Activated CD4-positive, CD25-positive, alpha-beta regulatory T cell (primary cell): ENCODE measurements at places on chromosomes 4 and X.

DNA sequence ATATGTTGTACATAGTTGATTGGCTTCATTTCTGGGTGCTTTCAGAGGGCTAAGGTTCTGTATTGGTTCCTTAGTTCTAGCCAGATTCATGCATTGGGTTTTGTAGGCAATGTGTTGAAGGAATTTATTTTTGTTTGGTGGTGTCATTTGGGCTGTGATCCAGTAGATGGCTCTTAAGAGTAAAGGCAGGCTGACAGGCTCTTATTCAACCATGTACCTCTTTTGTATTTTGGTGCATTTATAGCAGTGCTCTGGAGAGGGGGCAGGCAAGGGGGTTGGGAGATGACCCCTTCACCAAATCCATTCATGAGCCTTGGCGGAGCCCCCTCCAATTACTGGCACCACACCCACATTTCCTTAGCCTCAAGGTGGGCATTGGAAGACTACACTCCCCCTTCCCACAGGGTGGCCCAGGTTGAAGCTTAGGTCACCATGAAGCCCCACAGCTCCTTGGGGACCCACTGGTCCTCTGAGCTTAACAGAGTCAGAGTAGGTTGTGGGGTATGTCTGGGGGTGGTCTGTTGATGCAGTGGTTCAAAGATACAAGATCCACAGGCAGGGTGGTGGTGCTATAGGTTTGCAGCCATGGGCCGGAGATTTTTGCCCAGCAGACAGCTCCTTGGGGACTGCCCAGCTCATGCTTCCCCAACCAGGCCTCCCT lies 143.0 kb upstream of the GNPDA2 start:
- no peak for DNase-seq

DNA sequence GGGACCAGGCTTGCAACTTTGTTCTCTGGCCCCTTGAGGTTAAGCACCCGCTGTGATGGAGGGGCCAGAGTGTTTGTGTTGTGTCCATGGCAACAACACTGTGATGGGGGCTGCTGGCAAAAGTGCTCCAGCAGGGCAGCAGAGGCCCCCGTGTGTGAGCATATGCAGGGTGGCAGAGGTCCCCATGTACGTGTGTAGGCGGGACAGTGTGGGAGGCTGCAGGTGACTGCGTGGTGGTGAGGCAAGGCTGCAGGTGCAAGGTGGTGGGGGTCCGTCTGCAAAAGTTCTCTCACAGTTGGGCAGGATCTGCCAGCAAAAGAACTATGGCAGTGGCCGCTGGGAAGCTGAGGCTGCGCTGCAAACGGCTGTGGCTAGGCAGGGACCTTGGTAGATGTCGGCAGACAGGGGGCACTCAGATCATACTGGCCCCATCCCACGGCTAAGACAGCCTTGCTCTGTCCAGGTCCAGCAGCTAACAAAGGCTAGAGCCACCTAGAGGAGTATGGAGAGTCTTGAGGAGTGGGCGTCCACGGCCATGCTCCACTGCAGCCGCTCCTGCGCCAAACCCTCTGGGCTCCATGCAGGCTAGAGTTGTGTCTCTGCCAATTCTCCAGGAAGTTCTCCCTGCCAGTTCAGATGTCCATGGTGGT lies 46.8 kb upstream of the PASD1 start:
- no peak for DNase-seq

GRCh38 chr4:18075823-18076433 lies 54.4 kb upstream of the LCORL start:
- DNase-seq: no peak

DNA sequence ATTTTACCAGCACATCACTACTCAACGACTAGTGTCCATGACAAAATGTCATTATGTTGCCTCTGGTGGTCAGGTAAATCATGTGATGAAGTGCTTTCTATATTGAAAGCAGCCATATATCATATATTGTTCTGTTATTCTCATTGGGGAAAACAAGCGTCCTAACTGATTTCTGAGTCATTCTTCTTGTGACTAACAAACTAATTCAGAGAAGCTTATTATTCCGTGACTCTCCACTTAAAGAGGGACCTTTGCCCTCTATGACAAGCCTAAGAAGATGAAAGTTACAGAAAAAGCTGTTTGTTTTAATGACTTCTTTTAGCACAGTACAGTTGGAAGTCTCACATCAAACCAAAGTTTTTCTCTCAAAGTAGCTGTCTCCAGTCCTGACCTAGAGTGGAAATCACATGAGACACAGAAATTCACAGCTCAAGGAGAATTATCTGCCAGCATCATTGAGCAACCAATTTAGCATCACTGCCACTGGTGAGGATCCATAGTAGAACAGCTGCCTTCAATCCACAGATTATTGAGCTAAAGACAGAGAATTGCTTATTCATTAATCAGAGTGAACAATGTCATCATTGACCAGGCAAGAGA lies 36.4 kb downstream of the ASB9 start:
- DNase-seq: no peak

DNA sequence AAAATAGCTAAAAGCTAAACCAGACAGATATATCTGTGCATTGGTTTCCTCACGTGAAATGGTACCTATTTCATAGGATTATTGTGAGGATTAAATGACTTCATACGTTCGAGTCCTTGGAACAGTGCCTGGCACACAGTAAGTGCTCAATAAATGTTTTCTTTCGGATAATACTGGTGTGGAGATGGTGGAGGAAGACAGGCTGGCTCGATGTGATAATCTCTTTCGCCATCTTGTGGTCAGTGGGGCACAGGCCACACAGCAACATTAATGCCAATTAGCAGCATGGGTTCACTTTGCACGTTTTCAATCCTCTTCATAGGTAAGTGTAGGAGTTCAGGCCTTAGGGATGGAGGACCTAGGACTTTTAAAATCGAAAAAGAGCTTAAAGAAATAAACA lies 9.3 kb downstream of the PAGE4 start:
- DNase-seq: no peak

GRCh38 chr4:17512973-17513665 lies 1.2 kb upstream of the QDPR start:
- DNase-seq: no peak

DNA sequence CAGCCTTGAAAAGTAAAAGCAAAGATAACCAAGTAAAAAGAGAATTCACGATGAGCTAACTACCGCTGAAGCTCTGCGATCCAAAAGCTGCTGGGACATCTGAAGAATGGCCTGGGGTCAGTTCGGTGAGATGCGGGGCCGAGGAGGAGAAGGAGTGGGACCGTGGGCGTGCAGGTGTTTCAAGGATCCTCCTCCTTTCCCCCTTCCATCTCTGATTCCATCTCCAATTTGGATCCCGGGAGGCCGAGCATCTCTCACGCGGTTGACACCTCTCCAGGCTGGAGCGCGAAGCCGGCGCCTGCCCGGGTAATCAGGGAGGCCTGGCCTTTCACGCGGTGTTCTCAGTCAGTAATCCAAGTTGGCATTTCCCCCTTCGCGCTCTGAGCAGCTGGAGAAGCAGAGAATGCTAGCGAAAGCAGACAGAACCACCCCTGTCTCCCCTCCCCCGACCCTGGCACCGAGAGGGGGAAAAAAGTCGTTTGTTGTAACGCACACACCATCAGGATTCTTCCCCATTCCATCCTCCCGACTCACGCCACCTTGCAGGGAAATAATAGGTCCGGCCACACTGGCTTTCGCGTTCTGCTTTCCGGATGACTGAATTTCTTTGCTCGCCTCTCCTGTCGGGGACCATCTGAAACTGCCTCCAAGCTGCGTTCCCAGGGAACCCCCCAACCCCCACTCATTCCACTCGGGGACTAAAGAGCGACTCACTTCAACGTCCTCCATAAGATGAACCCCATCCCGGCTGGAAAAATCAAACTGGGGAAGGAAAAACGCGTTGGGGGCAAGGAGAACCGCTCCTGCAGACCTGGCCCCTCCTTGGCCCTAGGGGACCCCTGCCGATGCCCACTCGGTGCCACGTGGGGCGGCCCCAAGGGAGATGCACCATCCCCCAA lies 6.5 kb downstream of the NEUROG2 start:
- DNase-seq: no peak

DNA sequence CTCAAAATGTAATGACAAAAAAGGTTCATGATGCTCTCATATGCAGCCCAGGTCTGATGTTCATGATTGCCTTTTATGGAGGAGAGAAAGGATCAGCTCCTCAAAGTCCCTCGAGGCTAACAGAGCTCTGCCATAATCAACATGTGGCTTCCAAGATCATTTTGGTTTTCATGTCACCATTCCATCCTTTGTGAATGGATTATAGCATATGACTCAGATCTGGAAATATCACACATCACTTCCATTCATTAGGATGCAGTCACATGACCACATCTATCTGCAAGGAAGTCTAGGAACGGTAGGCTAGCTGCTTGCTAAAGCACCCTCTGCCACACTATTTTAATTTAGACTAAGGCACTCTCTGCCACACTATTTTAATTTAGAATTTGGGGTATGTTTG lies 77.6 kb downstream of the COX18 start:
- DNase-seq: no peak

DNA sequence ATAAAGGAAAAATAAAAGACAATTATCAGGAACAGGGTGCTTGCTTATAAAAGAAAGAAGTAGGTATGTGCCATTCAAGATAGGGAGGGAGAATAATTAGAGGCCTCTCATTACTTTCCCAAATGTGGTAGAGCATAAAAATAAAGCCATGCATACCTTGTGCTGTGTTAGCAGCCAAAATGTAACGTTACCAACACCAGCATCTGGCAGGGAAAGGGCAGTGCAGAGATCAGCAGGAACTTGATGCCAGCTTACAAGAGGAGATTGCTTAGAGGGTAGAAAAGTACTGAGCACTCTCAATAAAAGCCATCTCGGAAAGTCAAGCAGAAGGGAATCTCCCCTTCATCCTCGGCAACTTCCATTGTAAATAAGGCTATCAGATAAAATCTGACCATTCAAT lies 195.6 kb downstream of the RASL11B start:
- DNase-seq: no peak

DNA sequence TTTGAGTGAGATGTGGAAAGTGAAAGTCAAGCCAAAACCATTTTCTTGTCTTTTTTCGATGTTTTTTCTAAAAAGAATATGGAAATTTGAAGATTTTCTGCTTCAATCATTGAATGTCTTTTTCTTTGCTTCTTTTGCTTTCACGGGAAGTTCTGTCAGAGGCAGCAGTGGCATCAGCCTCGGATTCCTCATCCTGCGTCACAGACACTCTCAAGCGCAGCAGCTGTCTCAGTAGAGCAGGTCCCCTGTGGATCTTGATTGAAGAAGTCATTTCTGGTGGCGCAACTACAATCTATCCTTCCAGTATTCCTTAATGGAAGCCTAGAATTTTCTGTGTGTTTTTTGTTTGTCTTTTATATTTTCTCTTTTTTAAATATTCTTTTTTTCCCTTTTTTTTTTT lies 52.7 kb upstream of the NEIL3 start:
- no peak for DNase-seq

GRCh38 chrX:151042842-151043241 lies 59.7 kb downstream of the HMGB3 start:
- no peak for DNase-seq

DNA sequence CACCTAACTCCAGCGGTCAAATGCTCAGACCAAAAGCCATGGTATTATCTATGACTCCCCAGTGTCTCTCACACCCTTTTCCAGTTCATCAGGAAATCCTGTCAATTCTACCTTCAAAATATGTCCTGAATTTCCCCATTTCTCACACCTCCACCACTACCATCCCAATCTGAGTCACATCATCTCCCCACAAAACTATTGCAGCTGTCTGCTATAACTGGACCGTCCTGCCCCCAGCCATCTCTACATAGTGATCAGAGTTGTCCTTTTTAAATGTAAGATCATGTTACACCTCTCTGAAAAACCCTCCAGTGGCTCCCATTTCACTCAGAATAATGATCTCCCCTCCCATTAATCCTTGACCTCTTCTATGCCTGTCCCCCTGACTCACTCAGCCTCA lies 6.8 kb upstream of the ODAPH start:
- DNase-seq: no peak

DNA sequence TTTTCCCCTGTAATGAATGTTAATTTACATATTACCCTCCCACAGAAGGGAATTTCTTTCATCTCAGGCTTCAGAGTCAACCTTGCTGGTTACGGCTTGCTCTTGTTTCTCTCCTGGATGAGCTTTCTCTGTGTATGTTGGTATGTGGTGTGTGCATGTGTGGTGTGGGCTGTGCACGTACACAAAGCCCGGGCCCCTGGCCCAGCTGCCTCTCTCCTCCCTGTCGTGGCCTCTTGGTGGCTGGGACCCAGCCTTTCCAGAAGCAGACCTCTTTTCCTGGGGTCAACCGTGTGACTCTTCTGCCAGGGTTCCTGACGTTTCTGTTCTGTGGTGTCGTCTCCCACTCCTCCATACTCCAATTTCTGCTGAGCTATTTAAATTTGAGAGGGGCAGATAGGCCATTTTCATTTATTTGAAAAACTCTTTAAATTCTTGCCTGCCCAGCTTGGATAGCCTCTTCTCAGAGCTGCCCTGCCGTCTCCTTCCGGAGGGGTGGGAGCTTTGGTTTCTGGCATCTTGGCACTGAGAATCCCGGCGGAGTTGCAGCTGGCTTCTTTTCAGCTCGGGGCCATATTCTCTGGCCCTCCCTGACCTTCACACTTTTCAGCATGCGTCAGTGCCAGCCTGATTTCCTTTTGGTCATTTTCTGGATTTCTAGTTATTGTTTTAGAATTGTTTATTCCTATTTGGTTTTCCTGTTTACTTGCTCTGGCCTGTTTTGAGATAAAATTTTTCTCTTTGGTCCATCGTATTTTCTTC lies 25.1 kb downstream of the FHDC1 start:
- DNase-seq: no peak

DNA sequence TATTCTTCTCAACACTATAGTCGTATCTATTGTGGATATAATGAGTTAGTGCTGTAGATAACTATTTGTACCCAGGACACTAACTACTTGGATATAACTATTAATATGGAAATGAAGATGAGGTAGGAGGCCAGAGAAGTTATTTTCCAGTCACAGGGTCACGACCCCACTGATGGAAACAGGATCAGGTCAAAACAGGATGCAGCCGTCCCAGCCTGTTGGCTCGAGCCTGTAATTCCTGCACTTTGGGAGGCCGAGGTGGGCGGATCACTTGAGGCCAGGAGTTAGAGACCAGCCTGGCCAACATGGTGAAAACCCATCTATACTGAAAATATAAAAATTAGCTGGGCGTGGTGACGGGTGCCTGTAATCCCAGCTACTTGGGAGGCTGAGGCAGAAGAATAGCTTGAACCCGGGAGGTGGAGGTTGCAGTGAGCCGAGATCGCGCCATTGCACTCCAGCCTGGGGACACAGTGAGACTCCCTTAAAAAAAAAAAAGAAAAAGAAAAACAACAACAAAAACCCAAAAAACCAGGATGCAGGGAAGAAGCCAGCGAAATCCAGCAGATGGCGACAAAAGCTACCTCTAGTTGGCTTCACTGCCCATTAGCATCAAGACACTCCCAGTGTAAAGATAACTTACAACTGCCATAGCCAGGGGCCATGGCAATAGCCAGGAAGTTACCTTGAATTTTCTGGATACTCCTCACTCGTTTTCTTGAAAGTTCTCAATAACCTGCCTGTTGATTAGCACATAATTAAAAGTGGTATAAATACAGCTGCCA lies 37.9 kb upstream of the NKAP start:
- no peak for DNase-seq
